ENCODE measurements at places on chromosomes 12 and 14.

GRCh38 chr12:38289396-38289795, 27.2 kb upstream of the ALG10B start:
- no peak for DNase-seq

GRCh38 chr14:64147126-64147790, 146.9 kb downstream of the ESR2 start:
- no peak for DNase-seq

DNA sequence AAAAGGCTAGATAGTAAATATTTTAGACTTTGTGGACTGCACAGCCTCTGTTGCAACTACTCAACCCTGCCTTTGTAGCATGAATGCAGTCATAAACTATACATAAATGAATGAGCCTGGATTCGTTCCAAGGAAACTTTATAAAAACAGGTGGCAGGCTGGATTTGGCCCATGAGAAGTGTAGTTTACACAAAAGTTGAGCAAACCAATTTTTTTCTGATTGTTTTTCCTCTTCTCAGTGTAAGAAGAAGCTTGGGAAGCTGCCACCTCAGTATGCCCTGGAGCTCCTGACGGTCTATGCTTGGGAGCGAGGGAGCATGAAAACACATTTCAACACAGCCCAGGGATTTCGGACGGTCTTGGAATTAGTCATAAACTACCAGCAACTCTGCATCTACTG, 9.5 kb downstream of the OAS1 start:
- DNase-seq, result no peak

GRCh38 chr12:22467190-22467589, 77.2 kb downstream of the C2CD5 start:
- no peak for DNase-seq

DNA sequence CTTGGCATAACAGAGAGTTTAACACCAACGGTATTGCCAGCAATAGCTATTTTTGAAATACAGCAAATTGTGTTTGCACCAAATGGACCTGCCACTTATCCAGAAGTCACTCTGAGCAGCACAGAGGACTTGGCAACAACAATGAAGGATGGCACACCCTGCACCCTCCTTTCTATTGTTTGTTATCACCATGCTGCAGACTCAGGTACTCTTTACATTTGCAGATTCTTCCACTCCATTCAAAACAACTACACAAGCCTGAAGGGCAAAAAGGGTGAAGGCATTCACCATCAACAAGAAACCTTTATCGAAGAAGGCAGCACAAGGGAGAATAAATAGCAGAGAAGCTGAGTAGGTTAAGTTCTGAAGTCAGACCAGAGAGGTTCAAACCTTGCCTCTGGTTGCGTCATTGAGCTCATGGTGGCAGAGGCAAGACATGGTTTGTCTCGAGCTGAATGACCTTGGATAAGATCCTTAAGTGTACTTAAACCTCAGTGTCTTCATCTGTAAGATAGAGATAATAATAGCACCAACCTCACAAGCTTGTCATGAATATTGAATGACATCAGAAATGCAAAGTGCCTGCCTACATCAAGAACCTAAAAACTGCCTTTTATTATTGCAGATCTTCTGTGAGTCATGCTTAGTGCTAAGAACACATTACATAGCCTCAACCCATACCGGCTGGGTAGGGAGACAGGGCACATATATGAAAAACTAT, 1.4 kb upstream of the ACSM4 start:
- DNase-seq, result no peak

DNA sequence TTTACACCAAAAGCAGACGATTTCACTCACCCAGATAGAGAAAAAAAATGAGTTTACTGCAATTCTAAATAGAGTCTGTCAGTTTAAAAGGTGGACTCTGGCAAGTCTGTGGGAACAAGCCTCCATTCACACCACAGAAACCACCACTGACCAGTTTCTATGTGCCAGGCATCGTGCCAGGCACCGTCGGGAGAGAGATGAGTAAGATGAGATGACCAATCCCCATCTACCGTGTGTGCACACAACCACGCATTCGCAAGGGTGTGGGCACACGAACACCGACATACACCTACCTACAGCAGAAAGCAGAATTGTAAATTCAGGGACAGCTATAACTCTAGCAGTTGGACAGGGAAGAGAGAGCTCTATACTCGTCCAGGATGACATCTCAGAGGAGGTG, 58.3 kb downstream of the PRIMA1 start:
- DNase-seq, result no peak

DNA sequence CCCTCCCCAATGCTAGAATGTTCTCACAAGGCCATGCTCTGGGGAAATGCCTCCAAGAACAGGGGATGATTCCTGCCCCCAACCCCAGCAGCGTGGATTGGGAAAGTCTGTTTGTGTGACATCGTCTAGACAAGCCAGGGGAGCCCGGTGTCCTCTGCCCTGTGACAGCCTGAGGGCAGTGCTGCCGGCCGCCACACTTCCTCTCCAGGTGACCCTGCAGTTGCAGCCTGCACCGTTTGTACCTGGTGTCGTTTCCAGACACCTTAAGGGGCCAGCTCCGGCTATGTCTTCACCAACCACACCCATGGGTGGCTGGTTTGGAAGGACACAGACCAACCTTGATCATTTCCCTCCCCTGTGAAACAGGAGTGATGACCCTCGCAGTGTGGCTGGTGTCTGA, 372.6 kb downstream of the BCL11B start:
- DNase-seq, result no peak

- DNase-seq, result no peak
Observed at GRCh38 chr12:125129179-125129571, 63.9 kb downstream of the AACS start.

- DNase-seq, result no peak
Observed at GRCh38 chr14:61460718-61461611, 139.6 kb downstream of the PRKCH start.

DNA sequence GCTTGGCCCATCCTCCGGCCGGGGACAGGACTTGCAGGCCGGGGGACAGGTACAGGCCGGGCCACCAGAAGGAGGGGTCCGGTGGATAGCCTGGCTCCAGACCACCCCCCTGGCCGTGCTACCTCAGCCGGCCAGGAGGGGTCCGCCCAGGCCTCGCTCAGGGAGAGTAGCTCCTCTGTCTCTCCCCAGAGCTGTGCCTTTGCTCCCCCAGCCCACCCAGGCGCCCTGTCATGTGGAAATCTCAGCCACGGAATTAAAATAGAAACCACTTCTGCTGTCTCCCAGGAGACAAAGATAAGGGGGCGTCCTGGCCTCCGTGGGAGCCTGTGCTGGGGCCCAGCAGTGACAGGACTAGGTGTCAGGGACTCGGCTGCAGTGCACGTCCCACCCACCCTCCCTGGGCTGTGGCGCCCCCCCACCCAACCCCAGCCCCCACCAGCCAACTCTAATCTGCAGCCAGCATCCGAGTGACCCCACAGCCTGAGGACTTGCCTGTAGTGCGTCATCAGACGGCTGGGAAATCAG, 3.3 kb upstream of the CRIP2 start:
- DNase-seq, result no peak

GRCh38 chr12:45112306-45112705, 61.4 kb upstream of the DBX2 start:
- no peak for DNase-seq

GRCh38 chr14:105473677-105474482, 741 bp upstream of the CRIP2 start:
- peak; percentile 82 for DNase-seq

DNA sequence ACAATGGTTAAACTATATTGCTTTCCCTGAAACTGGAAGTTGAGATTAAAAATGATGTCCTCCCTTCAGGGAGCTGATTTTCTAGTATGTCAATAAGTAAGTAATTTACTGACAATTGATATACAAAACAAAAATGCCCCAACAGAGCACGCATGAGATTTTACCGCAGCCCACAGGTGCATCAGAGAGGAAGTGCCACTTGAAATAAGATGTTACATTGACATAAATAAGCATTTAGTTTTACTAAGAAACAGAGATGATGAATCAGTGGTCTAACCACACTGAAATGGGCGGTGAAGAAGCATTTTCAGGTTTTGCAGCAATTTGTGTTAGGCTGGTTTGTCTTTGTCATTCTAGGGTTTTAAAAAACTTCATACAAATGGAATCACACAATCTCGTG, 8.8 kb upstream of the CLECL1 start:
- DNase-seq, result peak; percentile 82

GRCh38 chr12:131333621-131334440, 377.1 kb upstream of the SFSWAP start:
- no peak for DNase-seq

DNA sequence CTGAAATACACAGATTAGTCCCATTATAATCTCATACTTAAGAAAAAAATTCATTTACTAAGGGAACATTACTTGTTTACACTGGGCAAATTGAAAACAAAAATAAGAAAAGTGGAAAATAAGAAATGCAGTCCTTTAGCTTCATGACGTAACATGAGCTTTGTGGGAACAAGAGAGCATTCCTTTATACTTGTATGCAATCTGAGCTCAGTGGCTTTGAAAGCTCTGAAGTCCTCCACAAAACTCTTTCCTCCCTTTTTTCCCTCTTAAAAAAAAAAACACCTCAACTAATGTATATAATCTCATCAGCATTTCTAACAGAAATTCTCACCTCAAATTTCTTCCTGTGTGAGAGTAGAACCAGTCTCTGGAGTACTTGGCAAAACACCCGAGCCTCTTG, 76.9 kb upstream of the OTX2 start:
- DNase-seq, result no peak

Measured in CD4-positive, alpha-beta T cell treated with Interleukin-1 beta for 1 hour (primary cell).